ENCODE measurements at places on chromosomes 3 and 15. TPM values are rescaled to one million over a fixed set of nuclear protein-coding genes. Genes with fewer than 3 reads are reported as not detected.

- no peak for DNase-seq
Measured at GRCh38 chr15:82803793-82804574, 1.9 kb downstream of the FSD2 start.

GRCh38 chr3:71726146-71726545 is 944 bp upstream of the EIF4E3 start:
- no peak for DNase-seq

DNA sequence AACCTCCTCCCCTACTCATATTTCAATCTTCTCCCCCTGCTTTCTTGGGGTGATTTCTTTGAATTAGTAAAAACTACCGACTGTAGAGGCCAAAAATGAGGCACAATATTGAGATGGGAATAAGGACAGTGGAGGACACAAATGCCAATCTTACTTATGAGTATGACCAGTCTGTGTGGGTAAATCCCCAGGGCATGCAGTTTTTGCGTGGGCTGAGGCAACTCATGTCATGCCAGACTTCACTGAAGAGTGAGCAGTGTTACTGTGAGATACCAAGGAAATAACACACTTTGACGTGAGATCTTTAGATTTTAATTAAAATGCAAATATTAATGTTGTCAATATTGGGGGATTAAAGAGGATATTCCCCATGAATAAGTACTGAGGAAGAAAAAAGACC is 254.3 kb upstream of the ICE2 start:
- no peak for DNase-seq

- DNase-seq = no peak
Measured at GRCh38 chr15:42782716-42783115, 45.8 kb upstream of the CDAN1 start.

DNA sequence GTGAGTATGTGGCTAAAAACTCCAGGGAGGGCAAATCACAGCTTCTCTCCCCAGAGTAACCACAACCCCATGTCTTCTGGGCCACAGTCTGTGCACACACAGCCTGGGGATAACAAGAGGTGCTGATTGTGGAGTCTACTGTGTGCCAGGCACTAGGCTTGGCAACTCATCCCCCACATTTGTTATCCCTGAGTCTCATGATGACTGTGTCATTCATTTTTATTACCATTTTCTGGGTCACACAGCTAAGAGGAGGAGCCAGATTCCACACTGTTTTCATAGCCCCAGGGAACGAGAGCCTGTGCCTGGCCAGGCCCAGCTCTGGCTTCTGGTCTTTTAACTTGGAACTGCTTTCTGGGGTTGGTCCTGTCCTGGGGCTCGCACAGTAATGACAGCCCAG is 34.5 kb downstream of the ESYT3 start:
- DNase-seq = no peak

GRCh38 chr3:150090877-150091276 is 120.2 kb upstream of the PFN2 start:
- no peak for DNase-seq

GRCh38 chr15:51625236-51625635 is 2.7 kb upstream of the DMXL2 start:
- DNase-seq = no peak

DNA sequence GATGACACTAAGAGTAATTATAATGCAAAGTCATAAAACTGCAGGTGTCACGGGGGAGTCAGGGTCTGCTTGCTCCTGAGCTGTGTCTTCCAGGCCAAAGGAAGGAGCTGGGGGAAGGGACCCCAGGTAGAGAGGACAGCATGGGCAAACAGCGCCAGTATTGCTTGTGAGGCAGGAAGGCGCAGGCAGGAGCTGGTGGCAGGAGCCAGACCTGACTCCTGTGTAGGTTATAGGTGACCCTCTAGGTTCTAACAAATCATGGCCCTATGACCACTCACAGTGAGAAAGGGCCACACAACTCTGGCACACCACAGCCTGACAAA is 1.9 kb downstream of the CISH start:
- no peak for DNase-seq

The ANKUB1 gene
- not detected for total RNA-seq
